Sigmoid colon (tissue), 7 donors: ENCODE measurements at places on chromosomes 11 and 22. TPM values are rescaled to one million over a fixed set of nuclear protein-coding genes. Genes with fewer than 3 reads are reported as not detected.

GRCh38 chr11:73507086-73507485 lies 90.8 kb downstream of the FAM168A start:
- H3K36me3 ChIP-seq, result no peaks in the 10 kb centered on the region
- no peak overlapping the region for H3K4me3 ChIP-seq
- no peaks in the 10 kb centered on the region for H3K27me3 ChIP-seq
- no peak for DNase-seq

The MTFP1 gene
- total RNA-seq, result 7.1 TPM

GRCh38 chr11:77547047-77547836 lies 42.5 kb upstream of the AQP11 start:
- H3K4me1 ChIP-seq, result no peaks in the 10 kb centered on the region
- DNase-seq, result no peak
- H3K27me3 ChIP-seq, result no peaks in the 10 kb centered on the region

The EHD1 gene
- total RNA-seq, result 48.2 TPM

The FUT4 gene
- total RNA-seq, result 8.4 TPM

The LMF2 gene
- 49.3 TPM for total RNA-seq
